ELR (cell line): ENCODE measurements at places on chromosomes 7 and 10.
A peak's percentile ranks its signal among the peaks of the same experiment; 100 is the strongest.

DNA sequence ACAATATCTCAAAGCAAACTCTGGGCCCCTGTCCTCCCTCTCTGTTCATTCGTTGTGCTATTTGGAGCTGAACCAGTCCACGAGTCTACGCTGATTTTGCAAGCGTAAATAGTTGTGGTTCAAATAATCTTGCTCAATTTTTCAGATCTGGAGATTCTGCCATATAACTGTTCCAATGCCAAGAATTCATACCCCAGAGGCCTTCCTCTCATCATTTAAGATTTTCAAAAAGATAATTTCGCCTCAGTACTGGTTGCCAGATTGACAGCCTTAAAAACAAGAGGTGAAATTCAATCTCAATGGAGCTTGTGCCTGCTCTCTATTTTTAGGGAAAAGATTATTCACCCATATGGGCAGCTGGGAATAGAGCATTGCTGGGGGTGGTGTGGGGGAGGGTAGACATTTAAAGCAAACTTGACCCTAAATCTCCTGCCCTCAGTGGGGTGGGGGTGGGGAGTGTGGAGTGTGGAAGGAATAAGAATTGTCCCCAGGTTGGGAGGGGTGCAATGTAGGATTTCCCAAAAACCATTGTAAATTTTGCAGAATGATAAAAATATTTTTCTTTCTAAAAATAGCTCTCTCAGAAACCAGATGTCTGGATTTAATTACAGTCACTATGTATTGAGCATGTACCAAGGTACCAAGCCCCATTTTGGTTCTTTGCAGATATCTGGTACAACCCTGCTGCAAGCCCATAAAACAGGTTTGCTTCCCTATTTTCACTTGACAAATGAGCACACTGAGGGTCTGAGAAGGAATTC lies 104.7 kb upstream of the EEPD1 start:
- peak; percentile 66 for DNase-seq

DNA sequence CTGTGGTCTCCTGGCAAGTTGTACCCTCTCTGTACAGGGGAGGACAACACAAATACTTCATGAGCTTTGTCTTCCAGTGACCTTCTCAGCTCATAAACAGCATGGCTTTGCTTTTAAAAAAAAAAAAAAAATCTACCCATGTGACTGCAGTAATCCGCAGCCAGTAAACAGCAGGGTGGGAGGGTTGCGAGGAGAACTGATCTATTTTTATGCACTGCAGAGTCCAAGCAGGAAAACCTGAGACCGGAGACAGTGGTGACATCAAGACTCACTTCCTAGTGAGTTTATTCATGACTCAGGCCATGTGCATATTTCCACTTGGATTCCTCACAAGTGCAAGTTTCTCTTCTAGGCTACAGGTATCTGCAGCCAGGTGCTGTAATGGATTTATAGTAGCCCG lies 127.9 kb downstream of the NRF1 start:
- DNase-seq = peak; percentile 68

DNA sequence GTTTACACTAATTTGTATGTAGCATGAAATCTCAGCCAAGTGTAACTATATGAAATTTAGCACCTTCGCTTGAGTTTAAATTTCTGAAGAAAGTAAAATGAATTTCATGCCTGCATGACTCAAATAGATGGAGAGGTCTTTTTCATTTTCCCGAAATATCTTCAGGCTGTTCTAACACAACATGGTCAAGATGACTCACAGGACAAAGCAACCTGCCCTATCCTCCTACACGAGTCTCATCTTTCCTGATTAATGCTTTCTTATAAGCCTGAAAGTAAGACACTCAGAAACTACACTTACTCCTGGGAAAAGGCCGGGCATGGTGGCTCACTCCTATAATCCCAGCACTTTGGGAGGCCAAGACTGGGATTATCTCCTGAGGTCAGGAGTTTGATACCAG lies 41.2 kb downstream of the CH25H start:
- DNase-seq = peak; percentile 15

GRCh38 chr7:101927802-101928201 lies 110.4 kb downstream of the CUX1 start:
- no peak for DNase-seq

- no peak for DNase-seq
These were observed 115.7 kb upstream of the GDF10 start for GRCh38 chr10:47184273-47184672.

DNA sequence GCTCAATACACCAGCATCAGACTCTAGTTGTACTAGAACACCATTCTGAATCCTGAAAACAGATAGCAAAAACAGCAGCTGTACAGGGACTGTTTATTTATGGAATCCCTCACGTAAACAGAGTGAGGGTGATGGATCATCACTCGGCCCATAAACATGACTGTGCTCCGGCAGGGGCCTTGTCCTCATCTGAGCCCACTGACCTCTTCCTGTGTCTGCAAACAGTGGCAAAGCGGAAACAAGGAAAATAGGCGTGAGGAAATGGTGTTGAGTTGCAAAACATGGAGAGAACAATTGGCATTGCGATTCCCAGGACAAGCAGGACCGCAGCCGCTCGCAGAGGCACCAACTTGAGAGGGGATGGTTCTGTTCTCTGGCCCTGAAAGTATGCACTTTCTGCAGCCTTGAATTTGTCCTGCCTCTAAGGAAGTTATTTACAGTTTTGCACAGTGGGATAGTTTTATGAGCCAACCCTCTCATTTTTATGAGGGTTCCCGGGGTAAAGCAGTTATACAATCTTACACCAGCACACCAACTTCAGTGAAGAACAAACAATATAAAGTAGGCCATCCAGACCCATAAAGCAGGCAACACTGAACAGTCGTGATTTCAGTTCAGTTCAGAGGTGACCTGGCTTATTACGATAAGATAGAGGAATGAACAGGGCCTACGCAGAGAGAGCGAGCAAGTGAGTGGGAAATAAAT lies 248.0 kb upstream of the FZD8 start:
- no peak for DNase-seq

DNA sequence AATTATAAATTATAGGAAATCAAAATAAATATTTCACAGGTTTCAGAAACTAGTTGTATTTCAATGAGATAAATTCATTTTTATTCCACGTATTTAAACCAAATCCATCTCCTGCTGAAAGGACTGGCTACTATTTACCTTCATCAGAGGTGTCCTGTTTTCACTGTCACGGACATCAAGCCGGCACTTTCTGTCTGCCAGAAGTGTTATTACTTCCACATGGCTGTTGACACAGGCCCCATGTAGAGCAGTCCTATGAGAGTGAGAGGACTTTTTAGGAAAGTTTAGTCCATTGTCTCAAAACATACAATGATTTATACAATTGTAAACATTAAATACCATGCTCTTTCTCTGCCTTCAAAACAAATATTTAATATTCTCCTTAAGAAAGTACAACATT lies 100.4 kb upstream of the ACBD5 start:
- DNase-seq = no peak

DNA sequence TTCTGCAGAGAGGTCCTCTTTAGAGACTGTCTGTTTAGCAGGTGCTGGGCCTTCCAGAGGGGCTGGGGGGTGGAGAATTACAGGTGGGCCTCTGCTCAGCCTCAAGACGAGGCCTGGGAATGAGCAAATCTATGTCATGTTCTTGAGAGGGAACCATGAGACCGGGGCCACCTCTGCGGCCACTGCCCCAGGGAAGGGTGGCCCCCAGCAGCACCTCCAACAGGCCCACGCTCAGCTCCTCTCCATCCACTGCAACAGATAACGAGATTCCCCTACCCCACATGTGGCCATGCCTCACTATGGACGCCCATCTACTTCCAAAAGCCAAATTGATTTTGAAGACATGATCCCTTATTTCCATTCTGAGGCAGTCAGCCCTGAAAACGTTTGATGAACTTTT lies 176.9 kb downstream of the TCERG1L start:
- DNase-seq = no peak

DNA sequence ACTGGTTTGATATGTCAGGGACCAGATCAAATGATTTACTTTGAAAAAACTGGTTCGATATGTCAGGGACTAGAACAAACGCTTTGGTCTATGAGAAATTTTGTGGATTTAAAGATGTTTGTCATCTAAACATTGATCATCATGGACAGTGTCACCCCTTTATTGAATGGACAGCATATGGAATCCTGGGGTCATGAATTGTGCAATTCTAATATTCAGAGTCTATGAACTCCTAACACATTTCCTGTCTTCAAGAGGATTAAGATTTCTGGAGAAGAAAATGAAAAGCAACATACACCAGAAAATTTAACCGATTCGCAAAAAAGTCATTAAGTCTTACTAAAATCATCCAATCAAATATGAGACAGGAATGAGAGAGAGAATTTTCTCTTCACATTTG lies 106.4 kb upstream of the FAM133B start:
- DNase-seq = peak; percentile 24

GRCh38 chr7:91600112-91600511 lies 280.4 kb downstream of the MTERF1 start:
- DNase-seq = no peak

DNA sequence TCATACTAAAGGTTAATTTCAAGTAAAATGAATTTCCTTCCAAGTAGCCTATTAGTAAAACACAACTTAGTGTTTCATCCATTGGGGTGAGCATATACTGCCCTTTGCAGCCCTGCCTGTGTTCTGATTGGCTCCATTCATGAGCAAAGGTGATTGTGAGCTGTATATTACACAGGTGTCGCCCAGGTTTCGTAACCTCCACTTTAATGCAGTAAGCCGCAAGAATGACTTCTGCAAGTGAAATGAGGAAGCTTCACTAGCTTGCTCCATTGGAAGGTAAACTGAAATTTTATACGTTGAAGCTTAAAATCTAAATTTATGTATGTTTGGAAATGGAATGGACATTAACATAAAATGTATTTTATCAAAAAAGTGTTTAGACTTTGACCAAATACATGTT lies 24.4 kb downstream of the MTURN start:
- no peak for DNase-seq

- peak; percentile 81 for DNase-seq
These were observed 33.3 kb upstream of the XPNPEP1 start for GRCh38 chr10:109956454-109957091.

DNA sequence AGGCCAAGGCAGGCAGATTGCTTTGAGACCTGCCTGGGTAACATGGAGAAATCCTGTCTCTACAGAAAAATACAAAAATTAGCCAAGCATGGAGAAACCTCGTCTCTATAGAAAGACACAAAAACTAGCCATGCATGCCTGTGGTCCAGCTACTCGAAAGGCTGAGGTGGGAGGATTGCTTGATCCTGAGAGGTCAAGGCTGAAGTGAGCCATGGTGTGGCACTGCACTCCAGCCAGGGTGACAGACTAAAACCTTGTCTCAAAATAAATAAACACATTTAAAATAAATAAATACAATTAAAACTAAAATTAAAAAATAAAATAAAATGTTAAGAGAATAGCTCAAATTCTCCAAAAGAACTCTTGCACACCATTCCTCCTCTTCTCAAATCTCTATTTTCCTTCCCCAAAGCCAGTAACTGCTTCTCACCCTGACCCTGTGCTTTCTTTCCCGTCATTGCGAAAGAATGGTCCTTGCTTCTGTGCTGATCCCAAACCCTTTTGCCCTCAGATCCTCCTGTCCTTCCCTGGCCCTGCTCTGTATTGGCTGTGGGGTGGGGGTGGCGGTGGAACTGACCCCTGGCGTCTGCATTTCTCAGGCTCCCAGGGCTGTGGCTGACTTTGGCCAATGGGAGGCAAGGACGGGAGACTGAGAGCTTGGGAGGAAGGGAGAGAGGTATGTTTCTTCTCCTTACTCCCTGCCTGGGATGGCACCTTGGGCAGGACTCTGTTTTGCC lies 12.4 kb downstream of the SRGN start:
- DNase-seq = no peak

DNA sequence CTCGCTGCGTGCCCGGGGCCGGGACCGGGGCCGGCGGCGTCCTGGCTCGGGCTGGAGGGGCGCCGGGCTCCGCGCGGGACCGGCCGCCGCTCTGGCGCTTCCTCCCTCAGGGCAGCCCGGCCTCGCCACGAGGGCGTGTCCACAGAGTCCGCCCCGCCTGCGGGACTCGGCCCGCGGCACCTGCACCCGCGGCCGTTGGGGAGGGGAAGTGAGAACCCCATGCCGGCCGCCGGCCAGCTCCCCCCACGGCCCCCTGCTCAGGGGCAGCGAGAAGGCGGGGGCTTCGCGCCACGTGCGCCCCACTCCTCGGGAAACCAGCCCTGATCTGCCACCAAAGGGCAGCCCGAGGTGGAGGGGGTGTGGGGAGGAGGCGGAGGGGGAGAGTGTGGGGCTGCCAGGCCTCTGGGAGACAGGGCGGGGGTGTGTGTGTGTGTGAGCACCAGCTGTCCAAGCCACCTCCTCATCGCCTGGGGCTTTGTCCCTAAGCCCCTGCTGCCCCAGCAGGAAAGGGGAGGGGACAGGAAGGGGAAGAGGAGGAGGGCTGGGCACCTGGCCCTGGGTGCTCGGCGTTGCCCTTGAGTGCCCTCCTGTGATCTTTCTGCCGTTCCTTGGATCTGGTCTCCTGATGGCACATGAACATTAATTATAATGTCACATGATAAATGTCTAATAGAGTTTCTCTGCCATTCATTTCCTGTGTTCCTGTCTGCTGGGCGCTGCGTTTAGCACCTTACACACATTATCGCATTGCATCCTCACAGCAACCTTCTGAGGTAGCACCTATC lies at the start of gene PIK3AP1:
Gene PIK3AP1, minus strand, starts transcription at position 93 of the 785 bp plus-strand sequence. CDS start 120 bp downstream, outside the sequence.
- DNase-seq = peak; percentile 43

- no peak for DNase-seq
These were observed 129.3 kb downstream of the FAM107B start for GRCh38 chr10:14645239-14645960.

DNA sequence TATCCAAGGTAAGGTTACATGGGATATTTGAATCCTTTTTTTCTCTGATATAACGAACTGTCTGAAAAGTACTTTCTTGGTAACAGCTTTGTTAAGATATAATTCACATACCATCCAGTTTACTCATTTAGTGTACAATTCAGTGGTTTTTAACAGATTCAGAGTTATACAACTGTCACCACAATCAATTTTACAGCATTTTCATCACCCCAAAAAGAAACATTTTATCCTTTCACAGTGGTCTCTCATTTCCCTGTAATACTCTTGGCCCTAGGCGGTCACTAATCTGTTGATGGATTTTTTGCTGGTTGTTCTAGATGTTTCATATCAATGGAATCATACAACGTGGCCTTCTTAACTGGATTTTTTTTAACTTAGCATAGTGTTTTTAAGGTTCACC lies 91.6 kb downstream of the GLCCI1 start:
- DNase-seq = no peak

DNA sequence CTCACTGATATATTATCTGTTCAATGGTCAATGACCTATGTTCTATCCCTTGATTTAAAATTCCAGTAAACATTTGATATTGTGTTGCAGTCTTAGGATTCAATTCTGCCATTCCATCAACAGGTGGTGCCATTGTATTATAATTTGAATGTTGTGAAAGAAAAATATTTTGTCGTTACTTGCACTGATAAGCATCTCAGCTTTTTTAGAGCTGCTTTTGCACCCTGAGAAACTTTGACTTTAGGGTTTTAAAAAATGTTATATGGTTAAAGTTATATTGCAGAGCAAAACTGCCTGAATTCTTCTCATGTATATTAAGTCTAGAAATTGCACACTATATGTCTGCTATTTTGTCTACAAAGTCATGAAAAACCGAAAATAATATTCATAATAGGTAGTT lies 18.8 kb upstream of the MINDY3 start:
- peak; percentile 58 for DNase-seq

DNA sequence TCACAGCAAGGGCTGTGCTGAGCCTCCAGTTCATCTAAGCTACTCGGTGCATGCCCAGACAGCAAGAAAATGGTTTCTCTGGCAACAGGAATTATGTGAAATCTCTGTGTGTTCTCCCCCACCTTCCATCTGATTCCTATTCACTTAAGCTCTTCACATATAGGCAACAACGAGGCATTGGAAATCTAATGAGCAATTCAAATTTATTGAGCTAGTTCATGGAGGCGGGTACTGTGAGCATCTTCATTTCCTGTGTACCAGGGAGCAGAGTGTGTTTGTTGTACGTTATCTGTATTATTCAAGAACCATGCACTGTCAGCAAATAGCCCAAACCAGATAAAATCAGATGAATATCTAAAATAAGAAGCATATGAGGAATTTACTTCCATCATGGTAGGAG lies 739.1 kb downstream of the MAGI2 start:
- no peak for DNase-seq
